ENCODE measurements at places on chromosomes 2 and 18. TPM values are rescaled to one million over a fixed set of nuclear protein-coding genes. Genes with fewer than 3 reads are reported as not detected.

The OSBPL1A gene
- 95.7 TPM for total RNA-seq

The EDAR gene
- total RNA-seq: not detected

The RAX gene
- total RNA-seq: not detected

The TM4SF20 gene
- not detected for total RNA-seq

The PRKAG3 gene
- total RNA-seq: not detected

The KCMF1 gene
- total RNA-seq: 43.7 TPM

The GPC1 gene
- total RNA-seq: 20.0 TPM

Measured in melanocyte of skin (primary cell).